T-cell (primary cell): ENCODE measurements at places on chromosomes 1 and 21. TPM values are rescaled to one million over a fixed set of nuclear protein-coding genes. Genes with fewer than 3 reads are reported as not detected.

DNA sequence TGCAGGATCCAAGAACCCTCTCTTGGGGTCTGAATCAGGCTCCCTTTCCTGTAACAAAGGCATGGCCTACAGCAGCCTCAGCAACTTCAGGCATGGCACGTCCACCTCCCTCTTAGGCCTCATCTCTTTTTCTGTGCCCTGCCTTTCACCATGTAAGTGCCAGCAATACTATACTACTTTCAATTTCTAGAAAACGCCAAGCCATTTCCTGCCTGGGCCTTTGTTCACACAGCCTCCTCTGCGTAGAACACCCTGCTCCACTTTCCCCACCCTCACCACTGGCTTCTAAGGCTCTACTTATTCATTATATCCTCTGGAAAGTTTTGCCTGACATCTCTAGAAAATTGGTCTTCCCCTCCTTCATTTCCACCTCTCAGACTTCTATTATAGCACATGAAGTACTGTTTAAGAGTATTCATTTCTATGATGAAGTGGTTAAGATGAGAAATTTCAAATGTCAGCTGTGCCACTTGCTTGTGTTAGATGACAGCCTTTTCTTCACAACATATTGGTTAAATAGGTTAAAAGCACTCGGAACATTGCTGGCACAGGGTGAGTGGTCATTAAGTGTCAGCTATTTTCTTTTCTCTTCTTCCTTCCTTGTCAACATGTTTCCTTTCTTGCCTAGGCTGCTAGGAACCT is 41.6 kb upstream of the VWA5B1 start:
- DNase-seq = peak; percentile 26

- no peak for DNase-seq
Measured at GRCh38 chr1:208433086-208433485, 188.9 kb upstream of the PLXNA2 start.

GRCh38 chr1:6033986-6034749 is 11.5 kb upstream of the KCNAB2 start:
- peak; percentile 54 for DNase-seq

- DNase-seq = no peak
Measured at GRCh38 chr1:54394104-54394503, 12.1 kb downstream of the SSBP3 start.

DNA sequence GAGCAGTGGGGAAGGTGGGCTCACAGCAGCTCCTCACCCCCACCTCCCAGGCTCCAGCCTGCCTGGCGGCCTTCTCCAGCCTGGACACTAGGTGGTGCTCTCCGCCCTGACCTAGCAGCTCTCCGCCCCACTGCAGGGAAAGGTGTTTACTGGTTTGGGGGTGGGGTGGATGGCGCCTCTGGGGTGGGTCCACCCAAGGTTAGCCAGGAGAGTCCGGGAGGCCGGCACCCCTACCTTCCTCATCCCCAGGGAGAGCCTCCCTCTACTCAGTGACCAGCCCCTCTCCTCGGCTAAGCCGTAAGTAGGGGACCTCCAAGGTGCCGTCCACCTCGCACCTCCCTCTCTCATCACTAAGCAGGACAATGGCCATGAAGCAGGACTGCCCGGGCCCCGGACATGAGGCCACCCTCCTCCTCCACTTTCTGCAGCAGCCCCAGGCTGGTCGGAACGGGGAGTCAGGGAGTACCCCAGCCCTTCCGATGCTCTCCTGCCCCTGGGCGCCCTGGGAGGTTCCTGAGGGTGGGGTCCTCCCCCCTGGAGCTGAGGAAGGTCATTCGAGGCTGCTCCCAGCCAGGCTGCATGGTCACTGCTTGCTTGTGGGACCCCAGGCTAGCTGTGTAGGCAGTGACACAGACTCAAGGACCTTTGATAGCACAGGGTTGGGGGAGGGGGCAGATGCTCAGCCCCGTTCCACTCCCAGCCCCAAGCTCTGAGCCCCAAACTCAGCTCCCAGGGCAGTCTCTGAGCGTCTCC is 101.4 kb upstream of the VAMP3 start:
- peak; percentile 58 for DNase-seq

DNA sequence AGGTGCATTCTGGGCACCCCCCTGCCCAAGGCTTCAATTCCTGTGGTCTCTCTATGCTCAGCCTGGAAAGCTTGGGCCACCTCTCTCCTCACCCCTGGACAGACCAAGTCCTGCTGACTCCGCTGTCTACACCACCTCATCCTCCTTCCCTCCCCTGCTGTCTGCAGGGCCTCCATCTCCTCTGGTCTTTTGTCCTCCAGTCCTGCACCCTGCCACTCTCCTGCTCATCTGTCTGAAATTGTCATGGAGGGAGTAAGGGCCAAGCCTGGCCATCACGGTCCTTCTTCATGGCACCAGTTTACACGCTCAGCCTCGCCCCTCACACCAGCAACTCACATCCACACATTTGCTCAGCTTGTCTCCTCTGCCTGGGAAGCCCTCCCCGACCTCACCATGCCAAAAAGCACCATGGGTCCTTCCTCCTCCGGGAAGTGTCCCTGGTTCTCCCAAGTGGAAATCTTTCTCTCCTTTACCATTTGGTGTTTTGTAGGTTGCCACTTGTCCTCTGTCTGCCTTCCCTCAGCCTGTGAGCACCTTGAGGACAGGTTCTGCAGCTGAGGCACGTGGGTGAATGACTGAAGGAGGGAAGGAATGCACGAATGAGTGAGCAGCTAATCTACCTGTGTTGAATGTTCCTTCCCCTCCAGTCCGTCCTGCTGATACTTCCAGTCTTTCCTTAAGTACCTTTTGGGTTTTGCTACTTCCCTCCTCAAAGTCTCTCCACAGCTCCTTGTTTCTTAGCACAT is 2.1 kb upstream of the SLC2A1 start:
- DNase-seq = no peak

DNA sequence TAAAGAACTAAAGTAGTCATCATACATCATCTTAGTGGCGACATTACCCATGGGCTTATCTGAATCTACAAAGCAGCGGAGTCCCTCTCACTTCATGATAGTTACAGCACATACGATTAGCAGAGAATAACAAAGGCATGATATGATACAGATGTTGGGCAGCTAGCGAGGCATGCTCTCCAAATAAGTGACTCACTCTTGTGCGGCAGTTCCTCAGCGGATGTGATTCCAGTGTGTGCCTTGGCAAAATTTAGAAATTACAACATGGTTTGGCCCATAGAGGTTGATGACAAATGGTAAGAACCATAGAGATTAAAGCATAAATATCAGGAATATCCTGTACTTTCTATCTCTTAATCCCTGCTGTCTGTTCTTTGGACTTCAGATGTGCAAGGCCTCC is 48.1 kb upstream of the PAXBP1 start:
- DNase-seq = no peak

DNA sequence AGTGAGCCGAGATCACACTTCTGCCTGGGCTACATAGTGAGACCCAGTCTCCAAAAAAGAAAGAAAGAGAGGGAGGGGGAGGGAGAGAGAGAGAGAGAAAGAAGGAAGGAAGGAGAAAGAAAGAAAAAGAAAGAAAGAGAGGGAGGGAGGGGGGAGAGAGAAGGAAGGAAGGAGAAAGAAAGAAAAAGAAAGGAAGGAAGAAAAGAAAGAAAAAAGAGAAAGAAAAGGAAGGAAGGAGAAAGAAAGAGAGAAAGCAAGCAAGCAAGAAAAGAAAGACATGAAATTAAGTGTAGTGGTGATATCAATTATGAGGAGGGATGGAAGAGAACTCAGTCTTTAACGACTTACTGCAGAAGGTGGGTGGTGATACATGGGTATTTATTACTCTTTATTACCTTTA is 38.5 kb downstream of the CA6 start:
- DNase-seq = no peak

DNA sequence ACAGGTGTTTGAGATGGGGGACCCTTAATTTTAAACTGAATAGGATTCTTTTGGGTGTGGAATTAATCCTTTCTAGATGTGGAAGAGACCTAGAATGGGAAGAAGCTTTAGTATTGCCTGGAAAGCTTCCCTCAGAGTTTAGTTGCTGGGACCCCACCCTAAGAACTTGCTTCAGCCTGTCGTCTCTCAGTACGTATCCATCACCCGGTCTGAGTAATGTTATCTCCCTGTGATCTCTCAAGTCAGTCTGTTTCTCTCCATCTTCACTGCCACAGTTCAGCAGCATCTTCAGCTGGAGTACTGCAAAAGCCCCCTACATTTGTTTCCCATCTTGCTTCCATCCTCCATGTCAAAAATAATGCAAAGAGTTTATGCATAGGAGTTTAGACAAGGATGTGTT is 28.9 kb downstream of the CNST start:
- DNase-seq = no peak

DNA sequence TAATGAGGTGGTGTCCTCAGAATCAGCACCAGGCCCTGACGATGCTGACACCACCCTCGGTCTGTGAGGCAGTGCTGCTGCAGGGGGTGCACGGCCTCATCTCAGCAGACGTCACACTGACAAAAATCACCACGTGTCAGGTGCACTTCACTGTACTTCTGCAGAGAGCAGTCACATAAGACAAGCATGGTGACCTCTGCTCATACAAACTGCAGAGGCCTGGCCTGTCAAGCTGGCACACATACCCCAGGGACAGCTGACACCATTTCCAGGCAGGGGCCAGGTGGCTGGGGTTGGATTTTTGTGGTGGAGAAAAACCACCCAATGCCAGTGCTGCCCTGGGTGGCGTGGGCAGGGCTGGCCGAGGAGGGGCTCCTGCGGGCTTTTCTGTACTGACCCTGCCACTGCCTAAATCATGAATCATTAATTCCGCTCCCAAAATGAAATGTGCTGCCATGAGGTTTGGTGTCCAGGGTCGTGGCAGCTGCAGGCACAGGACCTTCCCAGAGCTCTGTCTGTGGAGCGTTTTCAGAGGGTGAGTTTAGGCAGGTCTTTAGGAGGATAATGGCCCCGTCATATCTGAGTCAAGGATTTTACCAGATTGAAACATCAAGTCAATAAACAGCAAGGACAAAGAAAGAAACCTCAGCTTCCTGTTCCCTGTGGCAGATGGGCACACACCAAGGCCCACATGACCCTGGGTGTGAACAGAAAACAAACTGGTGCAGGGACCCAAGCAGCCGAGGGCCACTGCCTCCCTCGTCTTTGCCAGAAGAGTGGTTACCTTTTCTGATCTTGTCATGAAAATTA is 33.4 kb upstream of the GPR153 start:
- DNase-seq = peak; percentile 17

- DNase-seq = no peak
Measured at GRCh38 chr1:27153927-27154358, 982 bp downstream of the SLC9A1 start.

GRCh38 chr1:196660852-196661251 is 9.0 kb downstream of the CFH start:
- DNase-seq = no peak

DNA sequence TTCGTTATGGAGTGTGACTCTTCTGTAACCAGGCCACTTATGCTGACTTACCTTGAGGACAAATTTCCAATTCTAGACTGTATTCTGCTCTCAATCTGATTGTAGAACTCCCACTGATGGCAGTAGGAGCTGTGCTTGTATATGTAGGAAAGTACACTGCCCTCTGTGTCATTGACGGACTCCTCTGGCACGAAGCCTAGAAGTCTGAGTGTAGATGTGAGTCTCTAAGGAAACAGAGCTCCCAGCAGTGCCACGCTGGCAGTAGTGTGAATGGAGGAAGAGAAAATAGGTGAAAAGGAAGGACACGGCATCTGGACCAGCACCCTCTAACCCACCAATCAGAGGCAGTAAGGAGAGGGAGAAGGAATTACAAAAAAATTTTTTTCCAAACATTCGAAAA is 130.4 kb upstream of the ADGRL2 start:
- no peak for DNase-seq

DNA sequence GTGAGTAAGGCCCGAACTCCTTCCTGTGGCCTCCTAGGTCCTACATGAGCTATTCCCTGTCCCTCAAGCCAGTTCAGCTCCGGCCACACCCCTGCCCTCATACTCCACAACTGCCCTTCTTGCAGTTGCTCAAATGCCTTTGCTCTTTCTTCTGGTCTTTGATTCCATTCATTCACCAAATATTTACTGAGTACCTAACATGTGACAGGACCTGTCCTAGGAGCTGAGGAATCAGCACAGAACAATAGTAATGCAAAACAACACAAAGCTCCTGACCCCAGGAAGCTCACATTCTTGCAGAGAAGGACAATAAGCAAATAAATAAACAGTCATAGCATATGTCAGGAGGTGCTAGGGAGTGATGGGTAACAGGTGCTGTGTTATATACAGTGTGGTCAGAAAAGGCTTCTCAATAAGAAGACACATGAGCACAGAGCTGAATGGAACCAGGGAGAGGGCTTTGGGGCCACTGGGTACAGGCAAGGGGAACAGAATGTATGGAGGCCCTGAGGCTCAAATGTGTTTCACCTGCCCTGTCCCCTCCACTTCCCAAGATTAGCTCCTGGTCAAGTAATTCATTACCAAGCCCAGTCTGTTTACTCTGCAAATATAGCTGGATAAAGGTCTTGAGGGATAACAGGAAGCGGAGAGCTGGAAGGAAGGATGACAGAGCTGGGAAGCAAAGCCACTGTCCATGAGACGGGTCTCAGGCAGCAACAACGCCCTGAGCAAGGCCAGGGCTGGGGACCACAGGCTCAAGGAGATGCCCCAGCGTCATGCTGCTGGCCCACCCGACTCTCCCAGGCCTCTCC is 145.1 kb downstream of the CSMD2 start:
- no peak for DNase-seq

- no peak for DNase-seq
Measured at GRCh38 chr1:163426505-163427251, 104.9 kb downstream of the NUF2 start.

DNA sequence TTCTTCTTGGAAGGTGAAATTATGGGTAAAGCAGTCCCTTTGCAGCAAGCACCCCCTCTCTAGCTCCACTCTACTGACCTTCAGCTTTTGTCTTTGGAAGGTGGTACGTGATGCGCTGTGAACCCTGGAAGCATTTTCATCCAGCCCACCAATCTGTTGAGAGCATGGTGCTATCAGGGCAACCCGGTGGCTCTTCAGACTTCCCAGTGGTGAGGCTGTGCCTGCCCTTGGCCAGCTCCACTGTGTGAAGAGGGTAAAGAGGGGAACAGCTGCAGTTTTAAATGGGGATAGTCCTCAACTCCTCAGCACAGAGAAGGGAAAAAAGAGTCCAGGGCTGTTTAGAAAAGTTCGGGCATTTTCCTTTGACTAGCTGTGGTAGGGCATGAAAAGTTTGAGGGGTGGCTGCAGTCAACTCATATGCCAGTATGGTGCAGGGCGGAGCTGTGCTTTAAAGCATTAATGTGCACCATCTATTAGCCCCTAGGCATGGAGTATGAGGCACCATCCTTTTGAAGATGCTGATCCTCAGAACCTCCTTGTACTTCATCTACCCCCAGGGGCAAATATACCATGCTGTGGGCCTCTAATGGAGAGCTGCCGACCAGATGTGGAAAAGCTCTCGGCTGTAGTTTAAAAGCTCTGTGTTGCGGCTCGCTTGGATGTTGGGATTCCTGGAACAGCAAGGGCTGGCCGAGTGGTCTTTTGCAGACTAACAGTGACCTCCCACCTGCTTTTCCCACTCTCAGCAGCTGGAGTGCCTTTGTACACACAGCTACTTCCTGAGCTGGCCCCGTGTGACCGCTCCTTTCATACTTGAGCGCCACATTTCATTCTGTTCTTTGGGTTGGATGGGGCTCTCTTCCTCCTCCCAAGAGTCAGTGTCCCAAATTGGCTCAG is 123.0 kb downstream of the PEX14 start:
- DNase-seq = no peak

- DNase-seq = no peak
Measured at GRCh38 chr1:78884685-78885452, 121.7 kb downstream of the ADGRL4 start.

Gene NR0B2
- total RNA-seq = not detected

Gene MMEL1
- total RNA-seq = 0.72 TPM

Gene ESRRG
- total RNA-seq = 0.13 TPM

Gene RORC
- total RNA-seq = 8.9 TPM

Gene VASH2
- 0.85 TPM for total RNA-seq

Gene KRTAP13-2
- not detected for total RNA-seq

Gene MPZ
- 7.9 TPM for total RNA-seq
